ENCODE measurements at places on chromosomes 13 and 19.
A peak's percentile ranks its signal among the peaks of the same experiment; 100 is the strongest.

- DNase-seq = no peak
These were observed 2080.4 kb downstream of the PCDH9 start for GRCh38 chr13:65149687-65150086.

DNA sequence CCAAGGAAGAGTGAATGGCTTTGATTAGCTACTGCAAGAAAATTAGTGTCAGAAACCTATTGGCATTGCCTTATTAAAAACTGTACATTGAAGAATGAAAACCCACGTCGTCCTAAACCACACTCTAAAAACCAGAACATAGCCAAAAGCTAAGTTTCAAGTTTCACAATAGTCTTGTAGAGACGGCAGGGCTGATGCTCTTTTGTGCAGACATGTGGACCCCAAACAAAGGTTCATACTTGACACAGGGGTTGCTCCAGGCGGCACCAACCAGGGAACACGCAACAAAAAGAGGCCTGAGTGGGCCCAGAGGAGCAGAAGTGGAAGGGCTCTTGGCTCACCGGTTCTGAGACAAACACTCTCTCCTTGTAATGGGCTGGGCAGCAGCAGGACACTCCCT is 28.6 kb upstream of the MIR17HG start:
- no peak for DNase-seq

- DNase-seq = no peak
These were observed 61.4 kb upstream of the ZNF835 start for GRCh38 chr19:56732976-56733375.

DNA sequence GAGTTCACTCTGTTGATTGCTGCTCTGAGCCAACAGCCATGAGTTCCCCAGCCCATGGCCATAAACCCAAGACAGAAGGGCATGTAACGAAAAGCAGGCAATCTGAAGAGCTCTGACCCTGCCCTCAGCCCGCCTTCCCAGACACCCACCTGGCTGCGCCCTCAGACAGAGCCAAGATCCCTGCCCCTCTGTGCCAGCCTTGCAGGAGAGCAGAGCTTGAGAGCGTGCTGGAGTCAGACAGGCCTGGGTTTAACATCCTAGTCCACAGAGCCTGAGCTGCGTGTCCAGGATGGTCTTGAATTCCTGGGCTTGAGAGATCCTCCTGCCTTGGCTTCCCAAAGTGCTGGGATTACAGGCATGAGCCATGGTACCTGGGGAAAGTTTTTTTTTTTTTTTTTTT is 19.0 kb upstream of the EMC10 start:
- DNase-seq = no peak

DNA sequence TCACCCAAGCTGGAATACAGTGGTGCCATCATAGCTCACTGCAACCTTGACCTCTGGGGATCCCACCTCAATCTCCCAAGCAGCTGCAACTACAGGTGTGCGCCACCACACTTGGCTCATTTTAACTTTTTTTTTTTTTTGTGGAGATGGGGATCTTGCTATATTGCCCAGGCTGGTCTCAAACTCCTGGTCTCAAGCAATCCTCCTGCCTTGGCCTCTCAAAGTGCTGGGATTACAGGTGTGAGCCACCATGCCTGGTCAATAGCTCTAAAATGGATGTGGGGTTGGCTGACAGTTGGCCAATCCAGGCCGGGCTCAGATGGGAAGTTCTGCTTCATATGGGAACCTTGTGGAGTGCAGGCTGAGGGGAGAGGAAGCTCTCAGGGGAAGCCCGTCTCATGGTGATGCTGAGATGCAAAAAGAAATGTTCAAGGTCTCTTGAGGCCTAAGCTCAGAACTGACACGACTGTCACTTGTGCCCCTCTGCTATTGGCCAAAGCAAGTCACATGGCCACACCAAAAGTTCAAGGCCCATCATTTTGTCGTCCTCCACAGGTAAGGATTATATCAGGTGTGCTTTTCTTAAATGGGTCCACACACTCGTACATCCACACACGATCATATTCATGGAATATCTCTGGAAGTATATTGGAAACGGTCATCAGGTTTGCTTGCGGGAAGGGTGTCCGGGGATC is 6.8 kb upstream of the KLC3 start:
- no peak for DNase-seq

GRCh38 chr19:16244091-16244490 is 46.4 kb downstream of the AP1M1 start:
- no peak for DNase-seq

GRCh38 chr13:21202767-21203531 is 26.5 kb downstream of the MRPL57 start:
- DNase-seq = no peak

DNA sequence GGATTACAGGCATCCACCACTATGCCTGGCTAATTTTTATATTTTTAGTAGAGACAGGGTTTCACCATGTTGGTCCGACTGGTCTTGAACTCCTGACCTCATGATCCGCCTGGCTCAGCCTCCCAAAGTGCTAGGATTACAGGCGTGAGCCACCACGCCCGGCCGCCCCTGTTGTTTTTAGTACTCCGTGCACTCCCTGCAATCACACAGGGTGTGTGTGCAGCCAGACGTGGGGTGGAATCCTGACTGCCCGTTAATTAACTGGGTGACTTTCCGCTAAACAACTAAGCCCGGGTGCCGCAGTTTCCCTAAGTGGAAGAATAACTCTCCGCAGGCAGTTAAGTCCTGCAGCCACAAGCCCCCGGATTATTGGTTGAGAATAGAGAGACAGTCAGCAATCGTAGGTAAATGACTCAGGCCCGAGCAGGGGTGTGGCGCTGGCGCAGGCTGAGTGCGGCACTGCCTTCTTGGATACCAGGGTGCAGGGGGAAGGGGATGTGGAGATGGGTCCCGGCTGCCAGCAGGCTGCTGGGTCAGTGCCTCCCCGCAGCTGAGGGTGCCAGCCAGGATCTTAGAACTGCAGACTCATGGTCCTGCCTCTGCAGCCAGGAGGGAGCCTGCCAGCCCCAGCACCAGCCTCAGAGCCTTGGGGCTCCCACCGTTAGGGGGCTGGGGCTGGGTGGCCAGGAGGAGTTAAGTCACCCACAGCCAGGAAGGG is 6.1 kb upstream of the FXYD3 start:
- no peak for DNase-seq

GRCh38 chr13:80695841-80696240 is 354.9 kb upstream of the SPRY2 start:
- no peak for DNase-seq

GRCh38 chr19:4267101-4267900 is 11.8 kb upstream of the SHD start:
- DNase-seq = peak; percentile 28

DNA sequence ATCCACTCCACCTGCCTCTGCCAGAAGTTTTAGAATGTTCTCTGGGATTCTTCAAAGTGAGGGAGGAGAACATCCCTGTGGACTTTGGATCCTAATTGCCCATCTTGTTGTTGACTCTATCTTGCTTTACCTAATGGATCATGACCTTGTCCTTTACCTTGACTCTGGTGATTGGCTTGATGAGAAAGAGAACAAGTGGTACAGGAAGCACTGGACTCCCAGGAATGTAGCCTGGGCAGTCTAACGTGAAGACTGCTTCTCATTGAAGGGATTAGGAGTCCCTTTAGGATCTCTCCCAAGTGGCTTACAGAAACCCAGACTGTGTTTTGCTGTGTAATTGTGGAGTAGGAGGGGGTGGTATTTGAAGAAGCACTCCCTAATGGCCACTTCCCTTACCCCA is 63.9 kb downstream of the SLC10A2 start:
- no peak for DNase-seq

- no peak for DNase-seq
These were observed 6.8 kb downstream of the CYSLTR2 start for GRCh38 chr13:48660361-48661076.

DNA sequence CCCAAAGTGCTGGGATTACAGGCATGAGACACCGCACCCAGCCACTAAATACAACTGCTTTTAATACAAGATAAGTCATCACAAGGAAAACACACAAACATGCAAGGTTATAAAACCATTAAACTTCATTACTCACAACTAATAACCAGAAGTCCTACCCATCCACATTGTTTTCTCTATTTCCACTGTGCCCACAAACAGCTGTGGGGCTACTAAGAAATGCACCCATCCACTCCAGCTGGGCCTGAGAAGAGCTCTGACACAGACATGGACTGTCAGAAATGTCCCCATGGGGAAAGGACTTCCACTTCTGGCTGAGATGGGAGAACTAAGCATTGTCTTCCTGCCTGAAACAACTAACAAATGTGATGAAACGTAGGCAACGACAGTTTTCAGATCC is 17.2 kb downstream of the SAFB2 start:
- DNase-seq = no peak

DNA sequence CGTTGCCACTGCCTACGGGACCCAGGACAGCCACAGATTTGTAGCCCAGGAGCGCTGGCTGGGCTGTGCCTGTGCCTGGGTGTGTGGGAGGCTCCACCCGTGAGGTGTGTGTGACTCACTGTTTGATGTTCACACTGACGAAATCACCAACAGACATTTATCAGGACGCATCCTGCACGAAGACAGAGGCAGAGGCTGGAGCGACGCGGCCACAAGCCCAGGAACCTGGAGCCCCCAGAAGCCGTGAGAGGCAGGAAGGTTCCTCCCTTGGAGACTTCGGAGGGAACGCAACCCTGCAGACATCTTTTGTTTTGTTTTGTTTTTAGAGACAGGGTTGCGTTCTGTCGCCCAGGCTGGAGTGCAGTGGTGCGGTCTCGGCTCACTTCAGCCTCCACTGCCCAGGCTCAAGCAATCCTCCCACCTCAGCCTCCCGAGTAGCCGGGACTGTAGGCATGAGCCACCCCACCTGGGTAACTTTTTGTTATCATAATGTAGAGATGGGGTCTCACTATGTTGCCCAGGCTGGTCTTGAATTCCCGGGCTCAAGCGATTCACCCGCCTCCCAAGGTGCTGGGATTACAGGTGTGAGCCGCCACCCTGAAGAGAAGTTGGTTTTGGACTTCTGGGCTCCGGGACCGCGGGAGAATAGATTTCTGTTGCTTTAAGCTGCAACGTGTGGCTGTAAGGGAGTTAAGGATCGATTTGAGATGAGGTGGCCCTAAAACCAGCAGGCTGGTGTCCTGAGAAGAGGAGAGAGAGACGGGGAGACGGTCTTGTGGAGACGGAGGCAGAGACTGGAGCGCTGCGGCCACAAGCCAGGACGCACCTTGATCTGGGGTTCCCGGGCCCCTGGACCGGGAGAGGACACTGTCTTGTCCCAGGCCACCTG is 24.9 kb upstream of the WDR18 start:
- no peak for DNase-seq

DNA sequence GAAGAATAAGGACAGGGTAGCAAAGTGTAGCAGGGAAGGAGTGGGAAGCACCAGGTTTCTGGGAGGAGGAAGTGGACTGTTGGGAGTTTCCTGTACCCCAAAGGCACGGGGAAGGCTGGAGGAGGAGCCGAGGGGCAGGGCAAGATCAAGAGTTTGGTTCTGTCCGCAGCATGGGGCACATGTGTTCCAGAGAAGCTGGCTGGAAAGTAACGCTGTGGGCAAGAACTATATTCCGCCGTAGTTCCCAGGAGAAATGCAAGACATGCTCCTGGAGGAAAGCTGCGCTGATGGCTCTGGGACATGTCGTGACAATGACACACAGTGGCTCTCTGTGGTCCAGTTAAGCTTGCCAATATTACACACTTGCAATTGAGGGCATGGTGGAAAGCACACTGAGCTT is 51.7 kb upstream of the KPNA3 start:
- DNase-seq = no peak

GRCh38 chr19:3655402-3656072 is 28.9 kb upstream of the CACTIN start:
- DNase-seq = no peak

- DNase-seq = no peak
These were observed 65.1 kb downstream of the KCNRG start for GRCh38 chr13:50080203-50080910.

DNA sequence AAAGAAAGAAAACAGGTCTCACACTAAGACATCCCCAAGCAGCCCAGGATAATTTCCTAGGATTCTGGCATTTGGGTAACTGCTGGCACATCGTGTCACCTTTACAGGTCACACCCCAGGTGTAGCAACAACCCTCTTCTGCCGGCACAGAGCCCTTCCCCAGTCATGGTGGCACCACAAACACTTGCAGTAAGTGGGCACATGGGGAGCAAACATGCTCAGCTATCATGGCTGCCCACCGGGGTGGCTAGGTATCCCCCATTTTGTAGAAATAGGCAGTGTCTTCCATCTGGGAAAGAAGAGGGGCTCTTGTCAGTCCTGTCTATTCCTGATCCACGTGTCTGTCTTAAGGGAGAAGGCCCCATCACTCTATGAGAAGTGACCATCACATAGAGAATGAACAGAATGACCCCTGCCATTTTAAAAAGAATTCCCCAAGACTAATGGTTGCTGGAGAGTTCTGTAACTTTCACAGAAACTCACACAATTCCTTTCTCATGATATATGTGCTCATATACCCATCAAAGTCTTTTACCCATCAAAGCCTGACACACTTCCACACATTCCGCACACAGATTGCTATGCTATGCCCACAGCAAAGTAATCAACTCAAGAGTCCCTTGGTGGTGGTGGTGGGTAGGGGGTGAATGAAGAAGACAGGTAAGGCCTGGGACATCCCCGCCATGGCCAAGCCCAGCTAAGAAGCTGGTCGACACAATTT is 33.3 kb downstream of the BRD4 start:
- DNase-seq = no peak

- no peak for DNase-seq
These were observed 9.5 kb upstream of the MPV17L2 start for GRCh38 chr19:18183529-18183928.

- DNase-seq = no peak
These were observed 8.3 kb upstream of the ZNF254 start for GRCh38 chr19:24078680-24079079.

GRCh38 chr19:36401475-36401874 is 17.0 kb downstream of the ZFP82 start:
- DNase-seq = no peak

DNA sequence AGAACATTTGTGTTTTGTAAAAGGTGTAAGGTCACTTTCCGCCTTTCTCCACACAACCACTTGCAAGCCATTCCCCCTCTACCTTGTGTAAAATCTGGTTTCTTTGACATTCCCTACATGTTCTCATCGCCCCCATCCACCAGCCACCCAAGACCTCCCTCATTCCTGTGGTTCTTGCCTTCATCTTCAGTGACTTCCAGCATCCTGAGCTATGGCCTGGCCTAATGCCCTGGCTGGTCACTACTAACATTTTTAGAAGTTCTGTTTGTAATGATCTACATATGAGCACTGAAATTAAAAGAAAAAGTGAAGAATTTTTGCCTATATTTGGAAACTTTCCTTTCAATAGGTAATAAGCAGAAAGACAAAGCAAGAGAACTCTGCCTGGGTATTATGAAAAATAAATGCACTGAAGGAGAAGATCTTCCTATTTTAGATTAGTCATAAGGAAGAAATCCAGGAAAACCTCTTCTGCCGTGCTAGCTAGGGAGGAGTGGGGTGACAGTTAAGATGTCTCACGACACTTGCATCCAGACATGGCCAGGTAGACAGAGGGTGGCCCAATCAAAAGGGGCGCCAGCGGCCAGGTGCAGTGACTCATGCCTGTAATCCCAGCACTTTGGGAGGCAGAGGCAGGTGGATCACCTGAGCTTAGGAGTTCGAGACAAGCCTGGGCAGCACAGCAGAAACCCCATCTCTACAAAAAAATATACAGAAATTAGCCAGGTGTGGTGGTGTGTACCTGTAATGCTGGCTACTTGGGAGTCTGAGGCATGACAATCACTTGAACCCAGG is 28.1 kb upstream of the MPHOSPH8 start:
- DNase-seq = no peak

Measured in activated CD8-positive, alpha-beta memory T cell treated with anti-CD3 and anti-CD28 coated beads for 1 hour (primary cell).